ENCODE measurements at places on chromosomes 1 and 21.
A peak's percentile ranks its signal among the peaks of the same experiment; 100 is the strongest.

- no peak for DNase-seq
Observed at GRCh38 chr1:154808261-154808908, 61.7 kb downstream of the KCNN3 start.

GRCh38 chr1:152148981-152149380 lies 10.0 kb downstream of the RPTN start:
- no peak for DNase-seq

GRCh38 chr1:7218210-7218832 lies 433.1 kb downstream of the CAMTA1 start:
- DNase-seq, result peak; percentile 42

DNA sequence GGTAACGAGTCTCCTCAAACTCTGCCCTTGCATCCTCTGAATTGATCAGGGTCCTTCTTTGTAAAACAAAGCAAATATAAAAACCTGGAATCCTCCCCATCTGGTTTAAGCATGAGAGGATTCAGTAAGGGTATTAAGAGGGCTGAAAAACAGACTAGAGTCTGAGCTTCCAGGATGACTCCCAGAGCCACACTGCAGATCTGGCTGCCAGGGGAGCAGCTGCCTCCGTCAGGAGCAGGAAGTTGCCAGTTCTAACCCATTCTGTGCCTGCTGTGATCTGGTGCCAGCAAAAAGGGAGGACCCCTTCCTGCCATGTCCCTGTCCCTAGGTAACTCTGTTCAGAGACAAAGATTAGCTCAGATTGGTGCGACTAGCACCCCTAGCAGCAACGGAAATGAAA lies 27.5 kb downstream of the SERTAD4 start:
- no peak for DNase-seq

GRCh38 chr1:232613752-232614381 lies 16.1 kb downstream of the SIPA1L2 start:
- DNase-seq, result no peak

GRCh38 chr1:64403331-64403730 lies 66.6 kb upstream of the CACHD1 start:
- DNase-seq, result no peak

- DNase-seq, result peak; percentile 79
Observed at GRCh38 chr1:32200226-32201010, at the start of gene CCDC28B. CCDC28B (plus strand) TSS chr1:32200595; CDS start chr1:32201936, 1,341 bp downstream.

GRCh38 chr1:185767508-185768120 lies 33.4 kb downstream of the HMCN1 start:
- no peak for DNase-seq

DNA sequence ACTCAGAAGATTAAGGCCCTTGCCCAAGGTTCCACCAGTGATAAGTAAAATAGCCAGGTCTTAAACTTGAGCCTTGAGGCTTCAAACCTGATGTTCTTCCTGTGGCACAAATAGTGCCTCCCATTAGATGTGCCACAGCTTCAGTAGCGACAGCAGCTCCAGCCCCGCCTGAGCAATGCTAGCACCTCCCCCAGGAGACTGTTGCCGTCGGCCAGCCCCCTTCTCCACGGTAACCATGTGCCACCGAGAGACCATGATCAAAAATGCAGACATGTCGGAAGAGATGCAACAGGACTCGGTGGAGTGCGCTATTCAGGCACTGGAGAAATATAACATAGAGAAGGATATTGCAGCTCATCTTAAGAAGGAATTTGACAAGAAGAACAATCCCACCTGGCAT lies 32.2 kb downstream of the KLHDC7A start:
- no peak for DNase-seq

DNA sequence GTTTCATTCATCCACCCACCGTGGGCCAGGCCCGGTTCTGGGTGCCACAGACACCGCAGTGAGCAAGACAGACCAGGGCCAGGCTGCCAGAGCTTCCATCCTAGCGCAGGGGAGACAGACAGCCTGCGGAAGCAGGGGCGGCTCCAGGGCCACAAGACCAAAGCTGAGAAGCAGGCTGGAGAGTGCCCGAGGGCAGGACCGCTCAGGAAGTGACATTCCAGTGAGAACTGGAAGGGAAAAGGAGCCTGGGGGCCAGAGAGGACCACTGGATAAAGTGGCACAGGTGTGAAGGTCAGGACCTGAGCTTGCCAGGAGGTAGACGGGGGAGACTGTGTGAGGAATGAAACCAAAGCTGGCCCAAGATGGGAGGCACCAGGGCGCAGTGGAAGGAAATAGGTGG lies 59.5 kb upstream of the EFHD2 start:
- no peak for DNase-seq

DNA sequence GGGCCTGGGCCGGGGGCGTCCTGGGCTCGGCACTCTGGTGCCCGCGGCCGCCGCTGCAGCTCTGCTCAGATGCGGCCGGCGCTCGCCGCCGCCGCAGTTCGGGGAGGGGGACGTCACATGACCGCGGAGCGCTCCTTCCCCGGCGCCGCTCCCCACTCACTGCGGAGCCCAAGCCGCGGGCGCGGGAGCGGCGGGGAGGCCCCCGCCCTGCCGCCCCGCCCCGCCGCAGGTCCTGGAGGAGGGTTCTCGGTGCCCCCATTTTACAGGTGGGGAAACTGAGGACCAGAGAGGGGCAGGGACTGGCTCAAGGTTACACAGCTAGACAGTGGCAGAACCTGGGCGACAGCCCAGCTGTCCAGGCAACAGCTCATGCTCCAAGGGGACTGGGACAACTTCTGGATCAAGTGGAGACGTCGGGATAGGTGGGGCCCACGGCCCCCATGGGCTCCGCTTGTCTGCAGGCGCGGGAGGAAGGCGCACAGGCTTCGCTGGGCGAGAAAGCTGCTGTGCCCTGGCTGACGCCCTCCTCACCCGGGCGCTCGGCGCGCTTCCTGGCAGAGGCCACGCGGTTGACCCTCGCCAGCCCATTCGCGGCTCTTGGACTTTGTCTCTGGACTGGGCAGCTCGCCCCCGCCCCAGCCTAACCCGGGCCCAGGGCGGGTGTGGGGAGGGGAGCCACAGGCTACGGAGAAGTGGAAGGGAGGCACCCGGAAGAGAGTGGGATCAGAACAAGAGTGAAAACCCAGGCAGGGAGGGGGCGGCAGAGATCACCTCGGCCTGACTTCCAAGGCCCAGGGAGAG lies at the start of gene RAP1GAP:
Gene RAP1GAP (minus strand): TSS at position 100 of the 801 bp plus-strand sequence. CDS start 49,325 bp downstream, outside the sequence.
- peak; percentile 82 for DNase-seq

- DNase-seq, result no peak
Observed at GRCh38 chr1:221371705-221372104, 370.2 kb downstream of the DUSP10 start.

GRCh38 chr21:36747815-36748383 lies 49.0 kb downstream of the SIM2 start:
- DNase-seq, result peak; percentile 84

- DNase-seq, result peak; percentile 81
Observed at GRCh38 chr1:17588048-17588871, 48.8 kb downstream of the ARHGEF10L start.

- DNase-seq, result no peak
Observed at GRCh38 chr1:231062500-231063270, 22.6 kb upstream of the FAM89A start.

DNA sequence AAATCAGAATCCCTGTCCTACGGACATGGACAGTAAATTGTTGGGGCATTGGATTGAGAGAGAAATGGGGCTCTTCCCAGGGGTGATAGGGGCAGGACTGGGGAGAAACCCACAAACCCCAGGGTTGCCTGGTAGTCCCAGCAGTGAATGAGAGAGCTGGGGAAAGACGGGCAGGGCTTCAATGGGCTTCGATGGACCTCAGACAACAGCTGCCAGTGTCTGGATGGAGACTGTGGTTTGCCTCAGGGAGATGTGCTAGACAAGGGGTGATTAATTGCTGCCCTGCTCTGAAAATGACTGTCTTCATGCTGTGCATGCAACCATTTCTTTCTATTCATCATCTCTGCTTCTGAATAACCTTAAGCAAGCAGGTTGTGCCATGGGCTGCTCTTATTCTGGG lies 7.4 kb downstream of the GPR25 start:
- no peak for DNase-seq

DNA sequence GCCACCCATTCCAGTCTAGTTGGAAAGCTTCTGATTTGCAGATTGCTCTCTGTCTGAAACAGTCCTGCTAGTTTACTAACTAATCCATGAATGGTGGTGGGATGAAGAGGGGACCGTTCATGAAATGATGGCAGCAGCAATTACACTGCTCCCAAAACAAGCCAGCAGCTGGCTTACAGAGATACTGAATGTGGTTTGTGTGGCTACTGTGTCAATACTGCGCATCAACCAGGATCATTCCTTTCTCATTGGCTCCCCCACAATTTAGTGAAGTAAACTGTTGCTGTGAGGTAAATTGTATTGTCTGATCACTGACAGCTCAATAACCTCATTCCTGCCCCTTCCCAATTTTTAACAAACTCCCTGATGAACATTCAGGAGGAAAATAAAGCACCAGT lies 191.3 kb upstream of the LMO4 start:
- DNase-seq, result no peak

DNA sequence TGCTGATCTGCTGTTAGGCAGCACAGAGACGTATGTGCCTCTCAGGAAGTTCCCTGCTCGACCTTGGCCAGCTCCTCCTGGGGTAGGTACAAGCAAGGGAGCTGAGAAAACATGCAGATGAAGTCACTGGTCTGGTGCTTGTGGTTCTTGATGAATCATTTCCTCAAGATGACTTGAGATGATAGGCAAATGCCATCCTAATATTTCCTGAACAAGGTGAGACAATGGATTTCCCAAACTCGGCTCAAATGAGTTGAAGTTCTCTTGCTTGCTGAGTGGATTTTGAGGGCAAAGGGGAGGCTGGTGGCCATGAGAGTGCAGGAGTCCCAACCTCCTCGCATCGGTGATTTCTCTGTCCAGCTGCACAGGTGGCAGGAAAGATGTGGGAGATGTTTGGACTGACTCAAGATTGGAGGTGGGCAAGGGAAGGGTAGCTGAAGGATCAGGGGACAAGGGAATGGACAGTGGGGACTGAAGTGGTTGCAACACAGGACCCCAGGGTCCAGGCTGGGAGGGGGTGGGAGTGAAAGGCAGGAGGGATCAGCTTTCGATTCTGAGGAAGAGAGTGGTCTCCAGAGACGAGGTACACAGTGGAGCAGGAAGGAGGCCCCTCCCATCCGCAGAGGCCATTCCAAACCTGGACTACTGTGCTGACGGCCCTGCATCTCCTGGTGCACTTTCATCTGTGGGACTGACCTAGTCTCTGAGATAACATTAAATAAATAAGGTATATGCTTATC lies 63.9 kb downstream of the CAPN2 start:
- DNase-seq, result no peak

DNA sequence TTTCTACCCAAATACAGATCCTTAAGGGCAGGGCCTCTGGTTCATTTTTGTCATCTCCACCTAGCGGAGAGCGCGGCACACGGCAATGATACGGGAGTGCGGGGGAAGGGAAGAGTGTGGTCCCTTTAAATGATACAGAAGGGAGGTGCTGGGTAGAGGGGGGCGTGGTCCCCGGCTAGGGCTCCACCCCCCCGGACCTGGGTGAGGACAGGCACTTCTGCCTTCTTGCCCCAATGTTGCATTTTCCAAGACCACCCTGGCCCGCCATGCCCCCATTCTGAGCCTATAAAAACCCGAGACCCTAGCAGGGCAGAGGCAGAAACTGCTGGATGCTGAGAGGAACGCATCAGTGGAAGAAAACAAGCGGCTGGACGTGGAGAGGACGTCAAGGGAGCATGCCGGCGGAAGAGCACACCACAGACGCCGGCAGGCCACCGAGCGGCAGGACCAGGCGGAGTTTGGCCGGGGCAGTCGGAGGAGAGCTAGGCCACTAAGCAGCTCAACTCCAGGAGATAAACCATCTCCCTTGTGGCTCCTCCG lies 30.0 kb downstream of the LRRC3 start:
- DNase-seq, result no peak
